ENCODE measurements at places on chromosomes 3 and 15.

GRCh38 chr3:87805670-87806069, 253.1 kb downstream of the CGGBP1 start:
- no peak for DNase-seq

DNA sequence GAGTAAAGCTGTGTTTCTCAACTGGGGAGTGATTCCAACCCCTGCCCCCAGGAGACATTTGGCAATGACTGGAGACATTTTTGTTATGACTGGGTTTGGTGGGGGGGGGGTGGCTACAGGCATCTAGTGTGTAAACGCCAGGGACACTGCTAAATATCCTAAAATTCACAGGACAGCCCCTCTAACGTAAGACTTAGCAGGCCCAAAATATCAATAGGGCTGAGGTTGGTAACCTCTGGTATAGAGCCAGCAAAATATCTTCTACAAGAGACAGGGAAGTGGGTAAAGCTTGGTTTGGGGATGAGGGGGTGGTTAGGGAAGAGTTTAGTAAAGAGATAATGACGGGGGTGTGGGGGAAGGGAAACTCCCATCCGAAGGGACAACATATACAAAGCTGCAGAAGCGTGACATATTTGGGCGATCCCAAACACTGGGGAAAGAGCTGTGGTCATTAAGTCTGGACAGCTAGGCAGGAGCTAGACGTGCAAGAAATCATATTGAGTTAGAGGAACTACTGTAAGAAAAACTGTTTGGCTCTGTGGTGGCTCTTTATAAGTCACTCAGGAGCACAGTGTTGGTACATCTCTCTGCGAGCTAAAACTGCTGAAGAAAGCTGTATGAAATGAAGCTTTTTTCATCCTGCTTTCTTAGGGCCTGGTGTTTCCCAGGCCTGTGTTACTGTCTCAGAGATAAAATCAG, 697 bp upstream of the TRIM69 start:
- DNase-seq: no peak

GRCh38 chr15:78307976-78308375, 8.6 kb upstream of the SKIC8 start:
- no peak for DNase-seq

DNA sequence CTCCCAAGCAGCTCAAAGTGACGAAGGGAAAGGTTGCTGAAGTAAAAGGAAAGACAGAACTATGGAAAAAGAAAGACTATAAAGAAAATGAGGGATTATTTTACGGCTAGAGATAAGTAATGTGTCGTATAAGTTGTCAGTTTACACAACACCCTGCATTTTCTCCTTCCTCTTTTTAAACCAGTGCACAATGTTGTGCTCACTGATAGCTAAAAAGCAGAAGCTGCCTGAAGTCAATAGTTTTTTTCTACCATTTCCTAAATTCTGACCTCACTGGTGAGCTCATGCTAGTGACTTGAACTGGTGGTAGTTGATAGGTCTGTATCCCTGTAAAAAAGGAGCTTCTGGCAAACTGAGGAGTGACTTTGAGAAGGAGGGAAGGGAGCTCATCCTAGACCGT, 368.6 kb upstream of the GBE1 start:
- no peak for DNase-seq

DNA sequence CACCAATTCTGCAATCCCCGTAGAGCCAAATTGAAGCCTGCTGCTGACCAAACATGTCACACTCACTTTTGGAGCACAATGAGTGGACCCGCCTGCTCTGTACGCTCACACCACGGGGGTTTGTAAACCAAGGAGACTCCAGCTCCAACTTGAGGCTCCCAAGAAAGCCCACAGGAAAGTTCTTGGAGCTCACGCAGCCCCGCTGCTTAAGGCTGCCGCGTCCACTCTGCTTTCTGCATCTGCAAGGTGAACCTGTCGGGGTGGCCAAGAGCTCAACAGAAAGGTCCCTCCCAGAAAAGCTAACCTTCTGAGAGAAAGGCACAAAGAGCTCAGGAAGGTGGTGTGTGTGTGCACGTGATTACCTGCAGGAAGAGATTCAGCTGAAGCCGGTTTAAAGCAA, 94.9 kb downstream of the PCSK6 start:
- no peak for DNase-seq

DNA sequence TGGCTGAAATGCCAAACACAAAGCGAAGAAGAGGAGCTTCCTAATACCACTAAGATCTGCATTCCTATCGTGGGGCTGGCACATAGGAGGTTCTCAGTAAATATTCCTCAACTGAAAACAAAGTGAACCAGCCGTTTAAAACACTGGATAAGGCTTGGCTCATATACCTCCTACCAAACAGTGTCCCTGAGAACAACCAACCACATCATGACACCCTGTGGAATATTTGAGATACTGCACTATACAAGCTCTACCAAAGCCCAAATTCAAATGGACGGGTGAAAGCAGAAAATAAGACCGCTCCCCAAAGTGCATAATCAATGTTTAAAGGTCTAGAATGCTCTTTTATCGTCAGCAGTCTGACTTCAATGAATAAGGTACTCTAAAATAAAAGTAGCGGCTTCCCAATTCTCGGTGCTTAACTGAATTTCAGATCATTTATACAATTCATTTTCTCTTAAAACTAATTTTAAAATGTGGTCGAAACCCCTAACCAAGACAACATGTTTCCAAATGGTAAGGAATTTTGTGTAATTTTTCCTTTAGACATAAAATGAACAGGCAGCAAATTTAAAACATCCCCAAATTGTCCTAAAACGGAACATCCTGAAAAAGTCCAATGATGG, 425.8 kb downstream of the ERC2 start:
- DNase-seq: peak; percentile 3

DNA sequence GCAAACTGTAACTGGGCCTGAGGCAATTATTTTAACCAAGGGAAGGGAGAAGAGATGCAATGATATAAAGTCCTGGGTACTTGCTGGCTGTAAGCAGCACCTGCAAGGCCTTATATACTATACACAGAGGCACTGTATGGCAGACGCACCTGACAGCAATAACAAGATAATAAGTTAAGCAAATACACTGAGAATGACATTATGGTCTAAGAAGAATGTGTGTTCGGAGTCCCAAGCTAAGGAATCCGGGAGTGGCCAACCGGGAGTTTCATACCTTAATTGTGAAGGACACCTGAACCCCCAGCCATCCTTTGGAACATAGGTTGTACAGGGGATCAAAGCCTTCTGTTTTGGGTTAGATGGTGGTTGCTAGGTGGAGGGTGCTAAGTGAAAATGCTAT, 13.7 kb downstream of the FAM240A start:
- no peak for DNase-seq

- no peak for DNase-seq
Measured at GRCh38 chr3:114221165-114221880, 16.1 kb downstream of the ZNF80 start.

GRCh38 chr3:151439652-151440125, 21.2 kb downstream of the IGSF10 start:
- DNase-seq: peak; percentile 53

- DNase-seq: peak; percentile 71
Measured at GRCh38 chr3:187265461-187265955, 26.0 kb downstream of the MASP1 start.

DNA sequence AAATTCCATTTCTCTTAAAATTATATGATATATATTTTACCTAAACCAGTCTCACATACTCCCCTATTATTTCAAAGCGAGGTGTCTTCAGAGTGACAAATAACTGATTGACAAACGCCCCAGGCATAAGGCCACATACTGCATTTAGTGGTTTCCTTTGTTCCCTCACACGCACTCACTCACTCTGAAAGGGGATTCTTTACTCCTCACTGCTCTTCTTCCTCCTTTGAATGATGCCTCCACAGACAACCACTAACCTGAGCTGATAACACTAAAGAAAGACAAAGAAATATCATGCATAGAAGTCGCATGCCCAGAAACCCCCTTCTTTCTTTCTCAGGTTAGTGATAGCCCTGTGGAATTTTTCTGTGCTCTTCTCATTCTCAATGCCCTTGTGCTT, 24.1 kb upstream of the BBX start:
- no peak for DNase-seq

DNA sequence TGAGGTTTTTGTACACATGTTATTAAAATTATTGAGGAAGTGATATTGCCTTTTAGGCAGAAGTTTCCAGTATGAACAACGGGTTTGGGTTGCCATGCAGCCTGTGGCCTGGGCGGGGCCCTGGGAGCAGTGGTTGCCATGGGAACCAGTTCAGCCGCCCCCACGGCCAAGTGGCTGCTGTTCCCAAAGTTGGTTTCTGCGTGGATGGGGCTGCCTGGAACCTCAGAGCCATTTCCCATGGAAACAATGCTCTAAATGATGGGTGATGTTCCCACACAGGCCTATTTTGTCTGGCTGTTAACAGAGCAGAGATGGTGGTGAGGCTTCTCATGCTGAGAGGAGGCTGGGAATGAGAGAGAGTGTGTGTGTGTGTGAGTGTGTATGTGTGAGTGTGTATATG, 19.5 kb downstream of the MRAS start:
- DNase-seq: no peak

DNA sequence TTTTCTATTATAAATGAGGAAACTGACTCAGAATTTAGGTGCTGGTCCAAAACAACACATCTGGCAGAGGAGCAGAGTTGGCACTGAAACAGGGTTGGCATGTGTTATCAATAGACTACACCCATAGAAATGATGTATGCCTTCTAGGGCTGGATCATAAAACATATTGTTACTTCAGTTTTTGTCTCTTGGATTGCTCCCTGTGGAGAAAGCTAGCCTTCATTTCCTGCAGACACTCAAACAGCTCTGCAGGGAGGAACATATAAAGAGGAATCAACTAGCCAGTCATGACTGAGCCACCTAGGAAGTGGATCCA, 507 bp upstream of the MRPL3 start:
- no peak for DNase-seq

GRCh38 chr3:133871368-133872090, 24.2 kb downstream of the RAB6B start:
- no peak for DNase-seq

GRCh38 chr15:74108111-74108510, 22.3 kb upstream of the ISLR2 start:
- DNase-seq: no peak

- no peak for DNase-seq
Measured at GRCh38 chr15:70054884-70055387, 42.8 kb downstream of the TLE3 start.

GRCh38 chr15:51224428-51224827, 114.0 kb downstream of the CYP19A1 start:
- peak; percentile 29 for DNase-seq

DNA sequence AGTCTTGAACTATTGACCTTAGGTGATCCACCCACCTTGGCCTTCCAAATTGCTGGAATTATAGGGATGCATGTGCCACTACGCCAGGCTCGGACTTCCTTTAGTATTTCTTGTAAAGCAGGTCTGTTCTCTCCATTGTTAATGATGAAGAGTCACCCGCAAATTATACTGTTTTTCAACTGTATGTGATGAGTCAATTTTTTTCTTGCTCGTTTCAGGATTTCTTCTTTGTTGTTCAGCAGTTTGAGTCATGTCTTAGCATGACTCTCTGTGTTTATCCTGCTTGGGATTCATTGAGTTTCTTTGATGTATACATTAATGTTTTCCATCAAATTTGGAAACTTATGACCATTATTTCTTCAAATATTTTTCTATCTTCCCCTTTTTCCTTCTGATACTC, 28.9 kb downstream of the GRAMD1C start:
- peak; percentile 53 for DNase-seq

GRCh38 chr3:111284503-111285183, 213.0 kb downstream of the NECTIN3 start:
- DNase-seq: no peak

- no peak for DNase-seq
Measured at GRCh38 chr3:21729331-21729730, 21.7 kb downstream of the ZNF385D start.

DNA sequence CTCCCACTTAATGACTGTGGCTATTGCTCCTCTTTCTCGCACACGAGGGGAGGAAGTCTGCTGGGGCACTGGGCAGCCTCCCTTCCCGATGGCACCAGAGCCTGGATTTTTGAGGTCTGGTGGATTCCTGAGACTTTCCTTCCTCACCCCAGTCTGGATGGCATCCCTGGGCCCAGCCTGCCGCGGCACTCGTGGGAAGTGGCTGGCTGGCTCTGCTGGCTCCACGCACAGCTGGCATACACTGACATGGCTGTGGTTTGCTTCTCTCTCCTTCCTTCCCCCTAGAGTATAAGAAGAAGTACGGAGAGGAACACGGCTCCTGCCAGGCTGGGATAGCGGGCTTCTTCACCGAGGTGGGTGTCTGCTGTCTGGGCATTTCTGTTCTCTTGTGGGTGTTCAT, 319.8 kb upstream of the LRRFIP2 start:
- DNase-seq: no peak

GRCh38 chr3:40162616-40163015, 146.9 kb upstream of the EIF1B start:
- DNase-seq: no peak

DNA sequence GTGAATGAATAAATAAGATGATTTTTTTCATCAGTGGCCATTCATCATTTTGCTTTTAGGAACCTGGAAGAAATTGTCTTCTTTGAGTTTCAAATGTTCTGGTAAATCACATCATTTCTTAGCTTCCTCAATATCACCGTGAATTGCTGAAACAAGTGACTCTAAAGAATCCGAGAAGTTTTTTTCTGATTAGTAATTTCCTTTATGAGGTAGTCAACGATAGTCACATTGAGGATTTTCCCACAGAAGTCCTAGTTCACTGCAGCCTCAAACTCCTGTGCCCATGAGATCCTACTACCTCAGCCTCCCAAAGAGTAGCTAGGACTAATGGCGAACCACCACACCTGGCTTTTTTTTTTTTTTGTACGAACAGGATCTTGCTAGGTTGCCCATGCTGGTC, 3.6 kb upstream of the TMPRSS7 start:
- DNase-seq: no peak

DNA sequence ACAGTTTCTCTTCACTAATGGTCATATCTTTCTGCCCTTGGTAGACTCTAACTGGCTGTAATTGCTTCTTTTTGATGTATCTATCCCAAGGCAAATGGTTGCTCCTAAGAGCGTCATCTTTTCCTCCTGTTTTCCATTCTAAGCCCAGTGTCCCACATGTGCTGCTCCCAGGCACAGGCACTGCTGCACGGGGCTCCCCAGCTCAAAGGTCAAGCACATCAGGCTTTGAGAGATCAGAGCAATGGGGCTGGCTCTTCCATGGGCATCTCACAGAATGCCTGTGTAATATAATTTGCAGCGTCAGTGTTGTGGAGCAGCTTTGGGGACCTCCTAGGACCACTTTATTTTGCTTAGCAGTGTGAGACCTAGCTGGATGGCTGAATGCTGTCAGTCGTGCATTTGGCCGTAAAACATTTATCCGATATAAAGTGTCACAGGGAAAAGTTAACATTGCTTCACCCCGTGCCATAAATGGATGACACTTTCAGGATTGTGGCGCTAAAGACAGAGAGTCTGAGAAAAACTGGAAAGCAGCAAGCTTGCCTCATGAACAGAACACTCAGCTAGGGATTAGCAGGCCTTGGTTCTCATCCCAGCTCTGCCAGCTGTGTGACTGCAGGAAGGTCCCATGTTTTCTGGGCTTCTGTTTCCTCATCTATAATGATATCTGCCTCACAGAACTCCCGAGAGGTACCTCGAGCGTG, 277.5 kb upstream of the TBL1XR1 start:
- no peak for DNase-seq

DNA sequence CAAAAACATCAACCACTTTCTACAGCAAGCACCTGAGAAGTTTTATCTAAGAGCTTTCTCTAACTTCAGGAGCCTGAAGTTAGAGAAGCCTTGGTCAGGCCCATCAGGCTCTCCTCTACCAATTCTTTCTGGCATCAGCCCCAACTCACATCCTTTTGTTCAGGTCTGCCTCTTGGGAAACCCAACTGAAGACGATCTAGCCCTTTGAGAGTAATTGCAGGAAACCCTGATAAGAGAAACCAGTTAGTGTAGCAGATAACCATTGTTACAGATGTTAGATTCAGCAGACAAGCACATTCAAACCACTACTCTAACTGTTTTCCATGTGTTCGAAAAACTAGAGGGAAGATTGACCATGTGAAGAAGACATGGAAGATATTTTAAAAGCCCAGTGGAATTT, 27.0 kb upstream of the DYNC1LI1 start:
- DNase-seq: no peak

Data from kidney capillary endothelial cell (primary cell).